Right lobe of liver (tissue), 6 donors: ENCODE measurements at places on chromosomes 16 and 17. TPM values are rescaled to one million over a fixed set of nuclear protein-coding genes. Genes with fewer than 3 reads are reported as not detected.
A peak's percentile ranks its signal among the peaks of the same experiment; 100 is the strongest.

GRCh38 chr17:45149669-45150664 is 1.7 kb downstream of the HEXIM1 start:
- DNase-seq, result peak; percentile 71

- DNase-seq, result no peak
Observed at GRCh38 chr17:22600644-22601298, 908.4 kb downstream of the KCNJ18 start.

DNA sequence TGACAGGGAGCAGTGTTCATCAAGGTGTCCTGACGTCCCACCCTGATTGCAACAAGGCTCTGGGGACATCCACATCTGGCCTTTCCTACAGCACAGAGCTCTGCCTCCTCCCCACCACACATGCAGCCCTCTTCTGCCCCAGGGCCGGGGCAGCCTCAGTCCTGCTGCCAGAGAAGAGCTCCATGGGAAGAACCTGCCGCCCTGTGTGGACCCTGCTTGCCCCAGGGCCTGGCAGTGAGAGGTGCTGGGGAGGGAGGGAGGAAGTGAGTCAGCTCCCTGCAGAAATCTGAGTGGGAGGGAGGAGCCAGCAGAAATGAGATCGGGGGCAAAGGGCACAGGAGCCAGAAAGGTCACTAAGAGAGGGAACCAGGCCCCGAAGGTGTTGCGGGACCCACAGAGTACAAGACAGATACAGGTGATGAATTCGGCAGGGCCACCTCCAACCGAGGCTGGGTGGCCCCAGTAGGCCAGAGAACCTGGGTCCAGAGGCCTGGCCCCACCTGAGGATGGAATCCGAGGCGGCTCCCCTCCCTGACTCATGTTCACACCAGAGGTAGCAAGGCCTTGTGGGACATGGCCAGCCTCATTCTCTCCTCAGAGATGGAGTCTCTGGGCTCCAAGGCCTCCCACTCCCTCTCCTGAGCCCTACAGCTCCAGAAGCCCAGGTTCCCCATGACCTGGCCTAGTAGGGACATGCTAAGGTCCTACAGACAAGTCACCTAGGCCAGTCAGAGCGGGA is 24.8 kb downstream of the MYO18A start:
- peak; percentile 93 for DNase-seq

DNA sequence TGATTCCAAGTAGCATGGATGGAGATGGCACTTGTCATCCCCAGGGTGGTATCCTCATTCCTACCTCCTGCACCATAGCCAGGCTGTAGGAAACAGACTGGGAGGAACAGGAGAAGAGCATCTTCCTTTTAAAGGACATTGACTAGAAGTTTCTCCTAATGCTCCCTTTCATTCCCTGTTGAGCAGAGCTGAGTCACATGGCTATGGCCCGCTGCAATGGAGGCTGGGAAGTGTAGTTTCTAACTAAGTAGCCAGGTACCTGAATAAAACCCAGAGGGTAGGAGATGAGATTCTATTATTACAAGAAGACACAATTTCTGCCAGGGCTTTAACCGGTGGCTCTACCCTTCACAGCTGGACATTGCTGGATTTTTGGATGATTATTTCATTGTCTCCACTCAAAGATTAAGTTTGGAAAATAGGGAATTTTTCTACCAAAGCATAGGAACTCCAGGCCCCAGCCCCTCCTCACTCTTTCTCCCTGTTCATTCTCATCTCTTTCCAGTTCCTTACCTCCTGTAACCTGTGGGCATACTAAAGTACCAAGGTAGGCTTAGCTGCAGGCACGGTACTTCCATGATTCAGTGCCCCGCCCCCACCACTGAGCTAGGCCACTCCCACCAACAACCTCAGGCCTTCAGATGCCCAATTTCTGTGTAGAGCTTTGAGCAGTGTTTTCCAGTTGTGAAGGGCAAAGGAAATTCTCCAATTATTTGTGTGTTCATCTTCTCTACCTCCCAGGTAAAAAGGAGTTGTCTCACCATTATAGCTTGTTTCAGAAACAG is 378.3 kb downstream of the CDH13 start:
- no peak for DNase-seq

- no peak for DNase-seq
Observed at GRCh38 chr17:8503368-8503767, 67.7 kb downstream of the NDEL1 start.

- DNase-seq, result no peak
Observed at GRCh38 chr16:49443576-49443975, 70.0 kb downstream of the C16orf78 start.

- DNase-seq, result no peak
Observed at GRCh38 chr17:14693382-14693781, 392.5 kb downstream of the HS3ST3B1 start.

DNA sequence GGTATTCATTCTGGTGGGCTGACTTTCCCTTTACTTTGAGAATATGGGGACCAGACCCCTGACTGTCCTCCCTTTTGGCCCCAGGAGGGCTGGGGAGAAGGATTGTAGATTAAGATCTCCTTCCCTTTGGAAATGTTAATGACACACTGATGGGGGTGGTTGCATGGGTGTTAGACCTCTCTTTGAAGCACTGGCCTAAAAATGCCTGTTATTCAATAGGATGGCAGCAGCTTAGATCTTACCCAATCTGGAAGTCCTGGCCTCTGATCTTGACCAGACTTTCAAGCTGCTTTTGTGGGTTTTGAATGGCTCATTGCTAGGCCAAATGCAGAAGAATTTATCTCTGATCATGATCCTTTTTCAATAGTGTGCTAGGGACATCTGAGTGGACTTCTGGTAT is 25.7 kb downstream of the MAP3K3 start:
- DNase-seq, result no peak

GRCh38 chr16:2365397-2366294 is 25.1 kb upstream of the ABCA3 start:
- DNase-seq, result no peak

DNA sequence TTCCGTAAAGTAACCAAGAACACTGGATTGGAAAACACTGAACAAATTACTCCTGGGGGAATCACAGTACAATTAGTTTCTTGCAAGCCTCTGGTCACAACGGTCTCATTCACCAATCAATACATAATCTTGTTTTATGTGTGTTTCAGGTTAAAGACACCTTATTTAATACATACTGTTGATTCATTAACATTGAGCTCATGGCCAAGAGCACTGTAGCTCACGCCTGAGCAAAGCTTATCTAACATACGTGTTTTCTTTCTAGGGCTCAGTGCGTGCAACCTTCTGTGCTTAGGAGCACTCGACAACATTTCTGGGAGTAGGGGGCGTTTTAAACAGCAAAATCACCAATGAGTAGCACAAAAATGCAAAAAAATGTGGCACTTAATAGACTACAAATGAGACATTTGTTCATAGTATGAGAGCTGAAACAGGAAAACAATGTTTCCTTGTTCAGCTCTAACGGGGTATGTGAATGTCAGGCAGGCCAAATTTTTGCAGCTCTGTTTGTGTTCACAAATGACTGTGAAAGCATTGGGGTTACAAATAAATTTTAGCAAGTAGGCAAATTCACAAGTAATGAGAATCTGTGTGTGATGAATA is 206.2 kb downstream of the CNTNAP4 start:
- DNase-seq, result no peak

DNA sequence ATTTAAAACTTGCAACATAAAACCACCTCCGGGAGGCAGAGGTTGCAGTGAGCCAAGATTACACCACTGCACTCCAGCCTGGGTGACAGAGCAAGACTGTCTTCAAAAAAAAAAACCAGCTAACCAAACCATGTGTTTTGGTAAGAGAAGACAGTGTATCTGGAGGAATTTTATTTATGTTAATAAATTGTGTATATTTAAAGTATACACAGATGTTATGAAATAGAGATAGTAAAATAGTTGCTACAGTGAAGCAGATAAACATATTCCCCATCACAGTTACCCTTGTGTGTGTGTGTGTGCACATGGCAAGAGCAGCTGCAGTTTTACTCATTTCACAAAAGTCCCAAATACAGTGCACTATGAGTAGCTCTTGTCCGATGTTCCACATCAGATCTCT is 54.8 kb upstream of the CRISPLD2 start:
- DNase-seq, result no peak

The SULT1A2 gene
- total RNA-seq, result 45.9 TPM

The SRCIN1 gene
- total RNA-seq, result 11.4 TPM

GRCh38 chr17:80283116-80283852 is 22.6 kb downstream of the RNF213 start:
- DNase-seq, result no peak

The TOX3 gene
- 3.6 TPM for total RNA-seq

DNA sequence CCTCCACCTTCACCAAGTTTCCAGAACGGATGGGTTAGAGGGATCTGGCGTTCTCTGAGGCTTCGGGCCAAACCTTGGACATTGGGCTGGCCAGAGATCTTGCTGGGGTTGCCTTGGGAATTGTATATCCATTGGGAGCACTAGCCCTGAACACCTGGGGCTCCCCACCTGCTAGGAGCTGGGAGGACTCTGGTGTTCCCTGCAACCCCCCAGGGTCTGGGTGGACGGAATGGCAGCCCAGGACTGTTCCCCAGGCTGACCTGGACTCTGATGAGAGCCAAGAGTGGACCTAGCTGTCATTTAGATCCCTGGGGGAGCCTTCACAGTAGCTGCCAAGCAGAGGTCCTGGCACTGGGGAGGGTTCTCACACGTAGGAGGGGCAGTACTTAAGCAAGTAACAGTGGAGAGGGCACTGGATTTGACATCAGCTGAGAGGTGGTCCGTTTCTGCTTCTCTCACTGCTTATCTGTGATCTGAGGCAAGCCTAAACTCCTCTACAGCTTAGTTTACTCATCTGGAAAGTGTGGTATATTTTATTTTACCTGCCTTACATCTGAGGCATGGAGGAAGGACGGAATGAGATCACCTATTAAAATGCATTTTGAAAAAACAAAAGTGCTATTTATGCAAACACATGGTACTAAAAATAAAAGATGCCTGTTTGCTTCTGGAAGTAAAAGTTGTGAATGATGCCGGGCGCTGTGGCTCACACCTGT is 11.7 kb downstream of the SOCS3 start:
- DNase-seq, result no peak

DNA sequence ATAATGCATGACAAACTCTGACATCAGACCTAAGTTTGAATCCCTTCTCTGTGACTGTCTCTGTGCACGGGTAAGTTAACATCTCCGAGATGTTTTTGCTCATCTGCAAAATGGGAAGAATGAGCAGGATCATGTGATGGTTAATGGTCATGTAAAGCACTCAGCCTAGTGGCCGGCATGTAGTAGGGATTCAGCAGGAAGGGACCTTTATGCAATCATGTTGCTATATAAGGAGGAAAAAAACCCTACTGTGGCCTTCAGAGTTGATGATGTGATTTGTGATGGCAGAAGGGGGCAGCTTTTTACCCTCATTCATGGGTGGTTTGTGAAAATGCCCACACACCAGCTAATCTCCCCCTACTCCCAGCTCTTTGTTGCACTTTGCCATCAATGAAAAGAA is 24.1 kb downstream of the CLEC16A start:
- DNase-seq, result no peak

- no peak for DNase-seq
Observed at GRCh38 chr16:58937661-58938060, 203.5 kb upstream of the GOT2 start.

GRCh38 chr16:27681681-27682080 is 131.7 kb downstream of the KATNIP start:
- DNase-seq, result no peak

- DNase-seq, result peak; percentile 88
Observed at GRCh38 chr16:22232277-22233036, 26.4 kb downstream of the EEF2K start.

DNA sequence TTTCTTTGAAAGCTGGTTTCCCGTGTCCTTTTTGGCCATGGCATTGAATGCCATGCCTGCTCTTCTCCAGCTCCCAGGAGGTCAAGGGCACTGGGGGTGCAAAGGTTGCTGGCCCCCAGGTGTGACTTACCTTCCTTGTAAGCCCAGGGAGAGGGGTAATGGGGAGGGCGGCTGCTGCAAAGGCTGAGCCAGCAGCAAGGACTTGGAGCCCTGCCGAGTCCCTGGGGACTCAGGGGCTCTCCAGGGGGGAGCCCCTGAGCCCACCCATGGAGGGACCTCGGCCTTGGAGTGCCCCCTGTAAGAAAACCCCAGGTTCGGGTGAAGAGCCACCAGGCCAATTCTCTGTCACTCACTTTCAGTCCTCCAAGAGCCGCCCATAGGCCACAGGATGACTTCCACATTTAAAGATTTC is 5.9 kb upstream of the CCL22 start:
- no peak for DNase-seq

DNA sequence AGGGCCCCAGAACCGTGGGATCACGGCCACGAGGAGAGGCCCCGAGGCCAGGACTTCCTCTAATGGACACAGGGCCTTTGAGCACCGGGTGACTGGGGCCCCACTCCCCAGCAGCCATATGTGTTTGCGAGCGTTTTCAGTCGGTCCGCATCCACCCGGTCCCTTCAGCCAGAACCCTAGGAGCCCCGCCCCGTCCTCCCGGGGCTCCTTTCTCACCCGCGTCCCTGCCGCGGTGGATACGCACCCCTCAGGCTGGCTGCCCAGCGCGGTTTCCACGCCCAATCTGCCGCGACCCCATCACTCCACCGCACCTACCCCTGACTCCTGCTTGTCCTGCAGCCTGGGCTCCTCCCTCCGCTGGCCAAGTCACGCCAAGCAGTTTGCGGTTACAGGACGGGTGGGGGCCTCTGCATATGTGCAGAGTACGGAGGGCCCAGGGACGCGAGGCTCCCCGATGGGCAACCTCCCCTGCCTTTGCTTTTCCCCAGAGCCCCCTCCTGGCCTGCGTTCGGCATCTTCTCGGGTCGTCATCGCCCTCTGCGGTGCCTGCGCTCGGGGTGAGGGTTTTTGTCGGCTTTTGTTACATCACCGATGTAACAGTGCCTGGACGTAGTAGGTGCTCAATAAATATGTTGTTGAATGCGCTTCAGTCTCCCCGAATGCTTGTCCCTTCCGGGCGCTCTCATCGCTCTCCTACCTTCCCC is 1.0 kb upstream of the TTYH2 start:
- DNase-seq, result no peak

GRCh38 chr16:2324296-2324859 is 16.1 kb downstream of the ABCA3 start:
- no peak for DNase-seq

The TMED6 gene
- total RNA-seq, result 2.7 TPM

- no peak for DNase-seq
Observed at GRCh38 chr17:44241106-44241624, 21.7 kb upstream of the UBTF start.

- no peak for DNase-seq
Observed at GRCh38 chr17:79039171-79039570, 15.2 kb downstream of the C1QTNF1 start.

GRCh38 chr17:45692661-45693060 is 91.5 kb upstream of the CRHR1 start:
- no peak for DNase-seq

The CLEC18C gene
- 0.56 TPM for total RNA-seq

The NPIPA3 gene
- 1.9 TPM for total RNA-seq

DNA sequence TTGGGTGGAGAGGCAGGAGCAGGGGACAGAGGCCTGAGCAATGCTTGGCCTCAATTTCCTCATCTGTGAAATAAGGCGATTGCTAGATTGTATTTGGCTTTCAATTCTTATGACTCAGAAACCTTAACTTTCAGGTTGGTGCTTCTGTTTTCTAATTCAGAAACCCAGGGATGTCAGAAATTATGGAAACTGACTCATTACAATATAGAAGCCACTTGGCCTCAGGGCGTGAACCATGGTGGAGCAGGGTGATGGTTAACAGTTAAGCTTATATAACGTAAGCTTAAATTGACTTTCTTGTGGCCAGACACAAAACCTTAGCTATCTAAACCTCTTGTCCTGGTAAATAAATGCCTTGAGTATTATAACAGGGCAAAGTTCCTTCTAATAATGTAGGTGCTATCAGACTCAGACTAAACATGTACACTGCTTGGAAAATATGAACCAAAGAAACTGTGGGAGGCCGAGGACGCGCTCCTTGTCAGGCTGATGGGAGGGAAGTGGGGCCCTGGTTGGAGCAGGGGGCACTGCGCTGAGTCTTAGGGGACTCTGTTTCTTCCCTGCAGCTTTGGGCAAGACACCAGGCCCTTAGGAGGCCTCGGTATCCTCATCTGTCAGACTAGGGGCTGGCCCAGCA is 17.1 kb upstream of the SREBF1 start:
- no peak for DNase-seq
